CD14-positive monocyte (primary cell): ENCODE measurements at places on chromosomes 7 and 10. TPM values are rescaled to one million over a fixed set of nuclear protein-coding genes. Genes with fewer than 3 reads are reported as not detected.

C10orf90 gene
- not detected for polyA plus RNA-seq

ENTPD1 gene
- 71.1 TPM for polyA plus RNA-seq

ICA1 gene
- polyA plus RNA-seq: 1.5 and 3.2 TPM in 2 replicates

SPDYE6 gene
- polyA plus RNA-seq: 0.29 TPM

GRCh38 chr10:131858118-131858515 lies 42.7 kb upstream of the PPP2R2D start:
- H3K27me3 ChIP-seq: no peaks in the 10 kb centered on the region
- H3K36me3 ChIP-seq: no peaks in the 10 kb centered on the region
- no peak overlapping the region for H3K4me3 ChIP-seq
- H3K27ac ChIP-seq: no peak overlapping the region

DNA sequence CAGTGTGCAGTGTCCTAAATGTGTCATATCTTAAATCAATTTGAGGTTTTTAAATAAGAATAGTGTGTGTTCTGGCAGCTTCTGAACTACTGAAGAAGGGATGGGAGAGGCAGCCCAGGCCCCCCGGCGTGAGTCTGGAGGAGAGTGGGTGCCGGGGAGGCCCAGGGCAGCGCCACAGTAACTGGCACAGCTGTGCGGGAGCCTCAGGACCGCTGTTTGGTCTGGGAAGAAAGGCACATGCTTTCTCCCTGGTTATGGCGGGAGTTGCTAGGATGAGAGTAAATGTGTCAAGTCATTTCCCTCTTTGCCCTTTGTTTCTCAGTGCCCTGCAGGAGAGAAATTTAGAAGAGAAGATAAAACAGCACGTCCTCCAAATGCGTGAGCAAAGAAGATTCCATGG lies 31.9 kb upstream of the PWWP2B start:
- H3K4me1 ChIP-seq: no peaks in the 10 kb centered on the region
- H3K27me3 ChIP-seq: no peaks in the 10 kb centered on the region
- no peak for DNase-seq

- no peak for DNase-seq
- H3K4me1 ChIP-seq: no peaks in the 10 kb centered on the region
- H3K36me3 ChIP-seq: no peaks in the 10 kb centered on the region
- H3K27ac ChIP-seq: no peak overlapping the region
- H3K4me3 ChIP-seq: no peak overlapping the region
Measured at GRCh38 chr10:110822712-110823311, 48.9 kb upstream of the PDCD4 start.

DNA sequence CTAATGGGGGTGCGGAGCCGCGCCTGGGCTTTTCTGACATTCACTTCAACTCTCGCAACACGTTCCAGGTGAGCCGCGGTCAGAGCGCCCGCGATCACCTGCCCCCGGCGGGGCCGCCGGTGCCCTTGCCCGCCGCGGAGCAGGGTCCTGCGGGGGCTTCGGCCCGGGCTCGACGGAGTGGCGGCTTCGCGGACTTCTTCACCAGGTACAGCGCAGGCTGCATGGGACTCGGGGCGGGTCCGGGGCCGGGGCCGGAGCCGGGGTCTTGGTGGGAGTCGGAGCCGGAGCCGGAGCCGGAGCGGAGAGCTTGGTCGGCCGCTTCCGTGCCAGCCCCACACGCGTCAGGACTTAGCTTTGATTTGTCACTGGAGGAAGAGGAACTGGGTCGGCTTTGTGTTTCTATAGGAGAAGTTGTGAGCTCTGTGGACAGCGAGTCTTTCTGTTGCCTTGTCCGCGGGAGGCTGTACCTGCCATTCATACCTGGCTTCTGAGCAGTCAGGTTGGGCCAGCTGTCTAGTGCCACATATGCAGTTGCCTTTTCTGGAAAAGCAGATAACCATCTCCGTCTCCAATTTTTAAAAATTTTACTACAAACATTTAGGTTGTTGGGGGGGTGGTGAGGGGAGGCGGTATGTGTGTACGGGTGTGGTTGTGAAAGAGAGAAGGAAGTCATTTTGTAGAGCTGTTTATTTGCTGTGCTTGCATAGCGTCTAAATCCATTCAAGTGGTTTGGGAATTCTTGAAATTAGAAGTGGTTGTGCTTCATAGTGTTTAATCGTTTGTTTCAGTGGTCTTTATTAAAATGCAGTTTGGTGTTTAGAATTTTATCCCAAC lies 1.3 kb downstream of the TBC1D12 start:
- peak overlapping the region; percentile 75 for H3K4me3 ChIP-seq
- peak; percentile 91 for DNase-seq
- peaks cover 11% of the 10 kb centered on the region for H3K27me3 ChIP-seq

- no peak overlapping the region for H3K27ac ChIP-seq
- no peaks in the 10 kb centered on the region for H3K36me3 ChIP-seq
- no peak for DNase-seq
- H3K4me1 ChIP-seq: peaks cover 10% of the 10 kb centered on the region
Measured at GRCh38 chr10:34405611-34406462, 409.3 kb downstream of the PARD3 start.

- DNase-seq: no peak
- no peak overlapping the region for H3K27ac ChIP-seq
- no peaks in the 10 kb centered on the region for H3K36me3 ChIP-seq
- no peaks in the 10 kb centered on the region for H3K4me1 ChIP-seq
Measured at GRCh38 chr10:25441270-25441669, 266.5 kb downstream of the GPR158 start.

DNA sequence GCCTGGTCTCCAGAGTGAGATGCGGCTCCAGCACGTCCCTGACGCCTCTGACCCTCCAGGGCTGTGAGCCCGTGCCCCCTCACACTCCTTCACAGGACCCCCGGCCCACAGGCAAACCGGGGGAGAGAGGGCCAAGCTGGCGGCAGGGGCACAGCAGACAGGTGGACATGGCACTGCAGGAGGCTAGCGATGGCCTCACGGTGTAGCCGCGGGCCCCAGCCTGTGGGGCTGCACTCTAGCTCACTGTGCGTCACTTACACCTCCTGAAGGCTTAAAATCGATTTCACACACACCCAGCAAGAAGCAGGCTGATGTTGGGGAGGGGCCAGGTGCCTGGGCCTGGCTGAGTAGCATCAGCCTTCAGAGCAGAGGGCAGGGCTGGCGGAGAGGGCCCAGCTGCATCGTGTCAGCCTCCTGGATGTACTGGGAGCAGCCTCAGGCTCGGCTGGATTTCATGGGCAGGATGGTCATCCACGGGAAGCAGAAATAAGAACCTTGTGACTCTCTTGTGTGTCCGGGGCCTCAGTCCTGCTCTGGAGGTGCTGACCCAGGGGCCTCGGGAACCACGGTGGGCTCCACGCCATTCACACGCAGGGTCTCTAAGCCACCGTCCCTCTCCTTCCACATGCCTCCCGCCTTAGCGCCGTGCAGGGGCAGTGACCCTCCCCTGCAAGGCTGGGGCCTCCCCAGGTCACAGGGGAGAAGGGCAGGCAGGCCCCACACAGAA lies 19.4 kb upstream of the KNDC1 start:
- H3K27ac ChIP-seq: no peak overlapping the region
- no peaks in the 10 kb centered on the region for H3K27me3 ChIP-seq
- H3K36me3 ChIP-seq: no peaks in the 10 kb centered on the region
- no peak for DNase-seq
- no peak overlapping the region for H3K4me3 ChIP-seq
- H3K4me1 ChIP-seq: no peaks in the 10 kb centered on the region

DNA sequence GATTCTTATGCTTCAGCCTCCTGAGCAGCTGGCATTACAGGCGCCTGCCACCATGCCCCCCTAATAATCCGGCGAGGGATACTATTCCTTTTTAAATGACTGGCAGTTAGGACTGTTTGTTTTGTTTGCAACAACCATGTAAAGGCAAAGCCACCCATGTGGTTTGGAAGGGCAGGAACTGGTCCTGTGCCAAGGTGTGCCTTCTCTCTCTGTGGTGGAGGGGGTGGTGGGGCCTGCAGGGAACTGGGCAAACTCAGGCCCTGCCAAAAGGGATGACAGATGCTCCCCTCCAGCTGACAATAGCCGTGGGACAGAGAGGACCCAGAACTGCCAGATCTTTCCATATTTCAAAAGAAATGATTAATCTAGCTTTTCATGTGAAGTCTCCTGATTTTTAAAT lies 23.5 kb upstream of the WAPL start:
- H3K27me3 ChIP-seq: no peaks in the 10 kb centered on the region
- no peaks in the 10 kb centered on the region for H3K4me1 ChIP-seq
- DNase-seq: no peak
- no peaks in the 10 kb centered on the region for H3K36me3 ChIP-seq
- H3K27ac ChIP-seq: no peak overlapping the region
- H3K4me3 ChIP-seq: no peak overlapping the region
